CD4-positive, alpha-beta T cell treated with Interleukin-4 for 4 hours (primary cell): ENCODE measurements at places on chromosomes 1 and 21.

GRCh38 chr1:232184561-232185530 lies 445.1 kb downstream of the SIPA1L2 start:
- DNase-seq = no peak

- DNase-seq = no peak
Measured at GRCh38 chr1:208251911-208252835, 8.0 kb upstream of the PLXNA2 start.

DNA sequence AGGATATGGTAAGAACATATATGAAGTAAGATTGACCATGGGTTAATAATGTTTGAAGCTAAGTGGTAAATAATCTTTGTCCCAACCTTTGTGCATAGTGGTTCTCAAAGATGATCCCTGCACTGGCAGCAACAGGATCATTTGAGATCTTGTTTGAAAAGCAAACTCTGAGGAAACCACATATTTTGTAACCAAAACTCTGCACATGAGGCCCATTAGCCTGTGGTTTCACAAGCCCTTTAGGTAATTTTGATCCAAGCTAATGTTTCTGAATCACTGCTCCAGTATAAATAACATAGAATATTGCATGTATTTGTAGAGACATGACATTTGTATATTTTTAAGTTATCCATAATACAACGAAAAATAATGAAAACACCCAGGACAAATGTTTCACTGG lies 147.9 kb upstream of the RGS18 start:
- DNase-seq = no peak

DNA sequence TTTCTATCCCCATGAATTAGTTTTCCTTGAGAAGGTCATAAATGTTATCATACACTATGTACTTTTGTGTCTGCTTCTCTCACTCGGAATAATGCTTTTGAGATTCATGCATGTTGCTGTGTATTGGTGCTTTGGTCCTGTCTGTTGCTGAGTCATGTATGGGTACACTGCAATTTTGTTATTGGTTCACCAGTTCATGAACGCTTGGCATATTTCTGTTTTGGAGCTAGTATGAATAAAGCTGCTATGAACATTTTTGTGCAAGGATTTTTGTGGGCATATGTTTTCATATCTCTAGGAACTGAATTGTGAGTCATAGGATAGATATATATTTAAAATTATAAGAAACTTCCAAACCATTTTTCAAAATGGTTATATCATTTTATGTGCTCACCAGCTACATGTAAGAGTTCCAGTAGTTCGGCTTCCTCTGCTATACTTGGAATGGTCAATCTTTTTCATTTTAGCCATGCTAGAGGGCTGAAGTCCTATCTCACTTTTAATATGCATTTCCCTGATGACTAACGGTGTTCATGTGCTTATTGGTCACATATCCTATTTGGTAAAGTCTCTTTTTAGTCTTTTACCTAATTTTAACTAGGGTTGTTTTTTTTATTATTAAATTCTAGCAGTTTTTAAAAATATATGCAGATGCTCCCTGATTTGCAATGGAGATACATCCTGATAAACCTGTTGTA lies 38.2 kb downstream of the ETS2 start:
- no peak for DNase-seq

DNA sequence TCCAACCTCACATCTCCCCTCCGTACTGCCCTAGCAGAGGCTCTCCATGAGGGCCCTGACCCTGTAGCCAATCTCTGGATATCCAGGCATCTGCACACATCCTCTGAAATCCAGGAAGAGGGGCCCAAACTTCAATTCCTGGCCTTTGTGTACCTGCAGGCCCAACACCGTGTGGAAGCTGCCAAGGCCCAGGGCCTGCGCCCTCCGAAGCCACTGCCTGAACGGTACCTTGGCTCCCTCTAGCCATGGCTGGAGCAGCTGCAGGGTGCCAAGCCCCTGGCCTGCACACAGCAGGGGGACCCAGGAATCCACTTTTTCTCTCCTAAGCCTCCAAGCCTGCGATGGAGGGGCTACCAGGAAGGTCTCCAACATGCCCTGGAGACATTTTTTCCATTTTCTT lies 84.2 kb downstream of the PTGER3 start:
- no peak for DNase-seq

GRCh38 chr1:22225858-22226589 lies 83.1 kb upstream of the WNT4 start:
- no peak for DNase-seq

DNA sequence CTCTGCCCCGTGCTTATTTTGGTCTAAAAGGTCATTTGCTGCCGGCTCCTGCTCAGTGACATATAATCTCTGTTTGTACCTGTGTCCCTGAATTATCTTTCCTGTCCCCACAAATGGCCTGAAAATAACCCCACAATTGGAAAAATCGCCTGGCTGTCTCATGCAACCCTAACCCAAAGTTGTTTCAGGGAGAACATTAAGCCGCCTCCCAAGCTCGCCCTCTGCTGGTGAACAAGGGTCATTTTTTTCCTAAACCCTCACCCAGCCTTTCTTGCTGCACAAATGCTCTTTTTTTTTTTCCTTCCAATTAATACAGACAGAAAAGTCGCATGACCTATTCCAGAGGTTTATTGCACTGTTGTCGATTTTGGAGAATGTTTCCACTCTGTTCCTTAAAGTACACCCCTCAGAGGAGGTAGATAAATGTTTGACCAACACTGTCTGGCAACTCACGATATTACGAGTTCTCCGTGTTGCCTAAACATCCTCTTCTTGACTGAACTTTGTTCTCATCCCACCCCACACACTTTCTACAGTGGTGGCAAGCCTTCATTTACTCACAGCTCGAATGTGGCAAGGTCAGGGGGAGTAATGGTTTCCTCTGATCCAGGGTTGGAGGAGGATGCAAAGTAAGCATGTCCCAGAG lies 148.7 kb downstream of the ZZZ3 start:
- DNase-seq = peak; percentile 60

- DNase-seq = no peak
Measured at GRCh38 chr1:92975551-92976232, 14.4 kb upstream of the DIPK1A start.

GRCh38 chr1:43836267-43836951 lies 97.2 kb upstream of the ARTN start:
- peak; percentile 41 for DNase-seq

DNA sequence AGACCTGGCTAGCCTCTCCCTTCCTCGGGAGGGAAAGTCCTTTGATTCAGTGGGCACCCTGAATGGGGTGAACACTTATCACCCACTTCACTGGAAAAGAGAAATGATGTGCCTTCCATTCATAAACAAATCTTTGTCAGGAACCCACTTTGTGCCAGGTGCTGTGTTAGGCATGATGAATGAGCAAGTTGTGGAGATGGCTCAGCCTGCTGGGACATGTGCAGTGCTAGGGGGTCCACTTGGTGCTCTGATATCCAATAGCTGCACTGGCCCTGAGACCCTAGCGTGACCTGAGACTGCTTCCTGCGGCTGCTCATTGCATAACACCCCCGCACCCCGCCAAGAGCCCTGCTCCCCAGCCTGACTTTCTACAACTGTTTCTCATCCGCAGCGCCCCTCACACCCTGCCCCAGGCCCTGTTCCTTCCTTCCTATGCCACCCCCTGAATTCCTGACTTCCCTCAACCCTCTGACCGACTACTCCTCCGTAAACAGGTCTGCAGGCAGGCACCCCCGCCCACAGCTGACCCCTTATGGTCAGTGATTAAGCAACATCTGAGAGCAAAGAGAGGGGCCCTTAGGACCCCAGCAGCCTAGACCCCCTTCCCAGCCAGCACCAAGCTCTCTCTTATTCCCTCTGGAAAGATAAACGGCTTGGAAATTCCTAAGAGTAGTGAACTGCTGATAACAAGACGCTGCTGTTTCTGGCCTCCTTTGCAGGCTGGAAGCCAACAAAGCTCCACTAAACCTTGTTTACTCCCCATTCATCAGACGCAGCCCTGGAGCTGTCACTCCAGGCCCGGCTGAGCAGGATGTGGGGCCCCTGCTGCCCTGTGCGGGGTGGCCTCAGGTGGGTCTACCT lies 12.9 kb downstream of the CSRP1 start:
- no peak for DNase-seq

DNA sequence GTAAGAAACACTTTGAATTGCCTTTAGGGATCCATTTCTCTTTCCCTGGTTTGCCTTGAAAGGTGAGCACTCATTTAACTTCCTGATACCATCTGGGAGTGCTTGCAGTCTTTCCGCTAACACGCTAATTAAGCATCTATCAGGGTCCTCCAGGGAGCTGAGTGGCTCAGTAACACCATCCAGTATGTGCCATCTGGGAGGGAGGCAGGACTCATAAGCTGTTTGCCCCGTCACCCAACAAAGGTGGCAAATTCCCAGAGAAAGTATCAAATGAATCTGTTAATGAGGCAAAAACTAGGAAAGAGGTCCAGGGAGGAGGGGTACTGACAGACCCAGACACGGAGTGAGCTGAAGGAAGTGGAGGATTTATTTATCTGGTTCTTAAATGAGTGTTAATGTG lies 430.9 kb downstream of the HLX start:
- DNase-seq = no peak

GRCh38 chr1:33348676-33349080 lies 27.8 kb upstream of the A3GALT2 start:
- no peak for DNase-seq

DNA sequence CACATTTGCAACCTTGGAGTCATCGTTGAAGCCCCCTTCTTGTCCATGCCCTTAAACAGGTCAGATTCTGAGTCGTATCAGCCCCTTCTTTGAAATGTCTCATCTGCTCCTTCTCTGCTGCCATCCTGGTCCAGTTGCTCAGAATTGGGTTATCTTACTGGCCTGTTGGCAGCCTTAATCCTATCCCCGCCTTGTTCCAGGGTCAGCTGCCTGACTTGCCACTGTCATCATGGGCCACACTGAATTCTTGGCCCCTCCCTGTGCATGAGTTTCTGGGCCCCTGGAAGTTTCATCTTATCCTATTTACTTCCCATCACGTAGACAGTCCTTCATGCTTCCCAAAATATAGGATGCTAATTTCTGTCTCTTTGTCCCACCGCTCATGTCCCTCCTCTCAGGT lies 23.7 kb downstream of the IRF2BP2 start:
- DNase-seq = no peak

DNA sequence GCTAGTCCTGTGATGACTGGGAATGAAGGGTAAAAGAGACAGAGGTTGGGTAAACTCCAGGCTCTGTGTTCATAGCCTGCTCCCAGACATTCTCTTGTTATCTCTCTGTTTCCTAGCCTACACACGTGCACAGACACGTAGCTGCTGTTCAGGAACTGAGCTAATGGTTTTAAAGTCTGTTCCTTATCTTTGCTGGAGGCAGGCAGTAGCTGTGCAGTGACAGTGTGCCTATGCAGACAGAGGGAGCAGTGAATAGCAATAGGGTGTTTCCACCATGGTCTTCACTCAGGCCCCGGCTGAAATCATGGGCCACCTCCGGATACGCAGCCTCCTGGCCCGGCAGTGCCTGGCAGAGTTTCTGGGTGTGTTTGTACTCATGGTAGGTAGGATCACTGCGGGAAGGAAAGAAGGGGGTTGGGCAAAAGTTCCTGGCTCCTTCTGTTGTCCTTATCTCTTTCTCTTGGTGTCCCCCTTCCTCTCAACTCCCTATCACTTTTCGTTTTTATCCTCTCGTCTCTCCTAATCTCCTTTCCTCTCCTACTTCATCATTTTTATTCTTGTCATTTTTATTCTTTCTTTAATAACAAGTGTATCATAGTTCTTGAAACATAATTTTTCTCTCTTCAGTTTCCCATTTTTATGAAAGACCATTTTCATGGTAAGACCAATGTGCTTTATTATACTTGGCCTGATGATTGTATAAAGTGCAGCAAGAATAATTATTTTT lies at the start of gene AQP10:
AQP10 (plus strand) TSS at position 212 of the 727 bp plus-strand sequence; CDS start at position 275, 63 bp downstream.
- no peak for DNase-seq

- peak; percentile 55 for DNase-seq
Measured at GRCh38 chr1:164786980-164787833, 228.2 kb downstream of the PBX1 start.

DNA sequence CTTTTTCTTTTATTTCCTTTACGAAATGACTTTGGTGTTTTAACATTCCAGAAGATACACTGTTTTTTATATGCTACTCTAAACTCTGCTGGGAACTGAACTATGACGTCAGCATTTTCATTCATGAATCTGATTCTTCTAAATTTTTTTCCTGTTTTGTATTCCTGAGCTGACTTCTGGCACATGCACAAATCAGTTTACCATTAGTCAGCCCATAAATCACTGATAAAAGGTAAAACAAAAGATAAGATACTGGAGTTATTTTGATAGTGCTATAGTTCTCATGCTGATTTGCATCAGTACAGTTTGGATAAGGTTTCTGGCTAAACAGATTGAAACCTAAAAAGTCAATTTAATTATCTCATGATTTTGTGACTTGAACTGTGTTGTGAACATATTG lies 10.4 kb downstream of the CAMTA1 start:
- DNase-seq = no peak

DNA sequence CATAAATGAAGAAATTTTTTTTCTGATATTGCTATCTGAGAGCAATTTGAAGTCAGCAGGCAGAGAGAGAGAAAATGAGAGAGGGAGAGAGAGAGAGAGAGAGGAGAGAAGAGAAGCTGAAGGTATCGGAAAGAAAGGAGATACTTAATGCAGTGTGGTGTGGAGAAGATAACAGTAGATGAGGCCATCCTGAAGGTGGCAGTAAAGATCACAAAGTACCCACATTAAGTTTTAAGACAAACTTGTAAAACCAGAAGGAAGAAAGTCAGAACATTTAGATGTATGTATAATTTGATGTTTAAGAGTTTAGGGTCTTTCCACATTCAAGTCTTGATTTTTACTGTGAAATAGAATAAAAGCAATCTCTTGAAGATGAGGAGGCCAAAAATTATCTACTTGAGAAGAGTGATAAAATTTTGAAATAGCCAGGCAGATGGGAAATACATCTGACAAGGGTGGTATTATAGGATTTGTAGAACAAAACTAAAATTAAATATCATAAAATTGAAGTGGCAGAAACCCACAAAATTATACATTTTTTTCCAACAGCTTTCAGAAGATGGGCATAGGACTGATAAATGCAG lies 1753.4 kb downstream of the MRPL39 start:
- DNase-seq = peak; percentile 22
